ENCODE measurements at places on chromosomes 7 and 10.

GRCh38 chr10:106254071-106254470, 910.4 kb downstream of the SORCS1 start:
- peaks cover 3% of the 10 kb centered on the region for H3K36me3 ChIP-seq
- DNase-seq, result no peak
- no peak overlapping the region for H3K4me3 ChIP-seq

DNA sequence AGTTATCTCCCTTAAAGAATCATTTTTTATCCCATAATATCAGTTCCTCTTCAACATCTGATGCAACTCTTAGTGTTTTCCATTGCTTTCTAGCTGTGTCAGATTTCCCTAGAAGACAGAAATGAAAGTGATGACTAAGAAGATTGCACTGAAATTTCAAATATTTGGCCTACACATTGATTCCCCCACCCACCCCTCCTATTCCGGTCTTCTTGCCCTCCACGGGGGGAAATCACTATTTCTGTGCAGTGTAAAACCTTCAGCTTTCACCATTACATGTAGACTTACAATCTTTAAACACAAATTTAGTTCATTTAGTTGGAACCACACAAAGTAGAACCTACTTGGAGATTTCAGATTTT, 63.7 kb upstream of the IL6 start:
- H3K4me1 ChIP-seq, result peaks cover 42% of the 10 kb centered on the region
- H3K4me3 ChIP-seq, result no peak overlapping the region
- no peaks in the 10 kb centered on the region for H3K27me3 ChIP-seq
- DNase-seq, result no peak
- no peaks in the 10 kb centered on the region for H3K36me3 ChIP-seq
- H3K27ac ChIP-seq, result no peak overlapping the region

GRCh38 chr10:62116896-62117295, 151.7 kb downstream of the RTKN2 start:
- no peaks in the 10 kb centered on the region for H3K27me3 ChIP-seq
- H3K27ac ChIP-seq, result no peak overlapping the region
- no peaks in the 10 kb centered on the region for H3K36me3 ChIP-seq
- no peak overlapping the region for H3K4me3 ChIP-seq
- H3K4me1 ChIP-seq, result no peaks in the 10 kb centered on the region
- no peak for DNase-seq

DNA sequence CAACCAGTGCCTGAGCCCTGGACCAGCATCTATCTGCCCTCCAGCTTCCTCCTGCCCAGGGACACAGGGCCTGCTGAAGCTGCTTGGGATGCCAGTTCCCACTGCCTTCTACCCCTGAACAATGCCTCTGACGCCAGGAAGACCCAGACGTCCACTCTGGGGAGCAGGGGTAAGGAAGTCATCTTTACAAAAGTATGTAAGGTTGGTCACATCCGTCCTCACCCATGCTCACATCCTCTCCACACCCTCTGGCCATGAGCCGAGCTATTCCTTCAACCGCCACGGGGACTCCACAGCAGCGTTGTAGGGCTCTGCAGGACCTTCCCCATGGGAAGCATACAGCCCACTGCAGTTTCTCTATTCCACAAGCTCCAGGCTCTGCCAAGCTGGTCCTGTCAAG, 58.5 kb downstream of the CLRN3 start:
- H3K27ac ChIP-seq, result no peak overlapping the region
- H3K27me3 ChIP-seq, result no peaks in the 10 kb centered on the region
- DNase-seq, result no peak
- no peak overlapping the region for H3K4me3 ChIP-seq
- H3K4me1 ChIP-seq, result peaks cover 6% of the 10 kb centered on the region

DNA sequence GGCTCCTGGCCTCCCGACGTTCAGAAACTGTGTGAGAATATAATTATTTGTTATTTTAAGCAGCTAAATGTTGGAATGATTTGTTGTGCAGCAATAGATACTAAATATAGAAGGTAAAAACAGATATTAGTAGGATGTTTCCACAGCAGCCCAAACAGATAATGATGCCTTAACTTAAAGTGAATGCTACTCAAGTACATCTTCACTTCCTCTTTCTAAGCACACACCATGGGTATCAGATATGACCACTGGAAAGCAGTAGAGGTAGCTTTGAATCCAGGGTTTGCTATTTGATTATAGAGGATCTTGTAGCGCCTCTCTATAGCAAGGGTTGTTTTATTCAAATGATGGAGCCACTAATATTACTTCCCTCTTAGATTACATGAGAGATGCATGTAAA, 38.2 kb upstream of the BET1 start:
- no peak overlapping the region for H3K4me3 ChIP-seq
- H3K4me1 ChIP-seq, result peaks cover 26% of the 10 kb centered on the region
- H3K36me3 ChIP-seq, result no peaks in the 10 kb centered on the region
- H3K27ac ChIP-seq, result no peak overlapping the region
- DNase-seq, result no peak

All from WTC11 (cell line).